Karpas-422 (cell line): ENCODE measurements at places on chromosomes 7 and 10. TPM values are rescaled to one million over a fixed set of nuclear protein-coding genes. Genes with fewer than 3 reads are reported as not detected.

Gene CUX1
- 92.4 and 109 TPM in 2 replicates for total RNA-seq

Gene GLI3
- 0.07 TPM in 1 of 2 replicates, not detected in the other for total RNA-seq

Gene DRGX
- not detected in 2 replicates for total RNA-seq

Gene CHST15
- 0.07 TPM in 1 of 2 replicates, not detected in the other for total RNA-seq

Gene PTPRN2
- 0.87 and 1.7 TPM in 2 replicates for total RNA-seq
